ENCODE measurements at places on chromosomes 3 and 15. TPM values are rescaled to one million over a fixed set of nuclear protein-coding genes. Genes with fewer than 3 reads are reported as not detected.

GRCh38 chr15:62119227-62119864, 45.7 kb downstream of the C2CD4B start:
- peak; percentile 100 for DNase-seq

DNA sequence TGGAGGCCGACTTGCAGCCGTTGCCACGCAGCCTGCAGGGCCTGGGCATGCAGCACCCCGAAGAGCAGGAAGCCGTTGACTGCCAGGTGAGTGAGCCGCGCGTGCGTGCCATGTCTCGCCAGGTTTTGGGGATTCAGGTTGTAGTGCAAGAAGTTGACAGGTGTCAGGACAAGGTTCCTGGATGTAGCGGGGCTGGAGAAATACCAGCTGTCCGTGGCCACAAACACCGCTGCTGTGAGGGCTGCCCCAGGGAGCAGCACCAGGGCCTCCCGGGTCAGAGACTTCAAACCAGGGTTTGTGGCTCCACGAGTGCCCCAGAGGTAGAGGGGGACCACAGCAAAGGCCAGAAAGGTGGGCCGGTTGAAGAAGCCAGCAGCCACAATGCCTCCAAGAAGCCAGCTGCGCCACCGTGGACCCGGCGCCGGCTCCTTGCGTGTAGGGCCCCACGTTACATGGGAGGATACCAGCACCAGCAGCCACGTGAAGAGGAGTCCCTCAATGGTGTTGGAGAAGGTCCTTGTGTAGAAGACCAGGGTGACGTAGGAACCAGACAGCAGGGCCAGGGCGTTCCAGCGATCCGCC, 5.6 kb upstream of the NCBP2 start:
- no peak for DNase-seq

- no peak for DNase-seq
Observed at GRCh38 chr15:51137880-51138430, 43.2 kb upstream of the TNFAIP8L3 start.

DNA sequence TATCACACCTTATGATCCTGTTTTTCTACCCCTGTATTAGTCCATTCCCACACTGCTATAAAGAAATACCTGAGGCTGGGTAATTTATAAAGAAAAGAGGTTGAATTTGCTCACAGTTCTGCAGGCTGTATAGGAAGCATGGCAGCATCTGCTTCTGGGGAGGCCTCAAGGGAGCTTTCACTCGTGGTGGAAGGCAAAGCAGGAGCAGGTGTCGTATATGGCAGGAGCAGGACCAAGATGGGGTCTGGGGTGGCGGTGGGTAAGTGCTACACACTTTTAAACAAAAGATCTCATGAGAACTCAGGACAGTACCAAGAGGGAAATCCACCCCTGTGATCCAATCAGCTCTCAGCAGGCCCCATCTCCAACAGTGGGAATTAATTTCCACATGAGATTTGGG, 15.4 kb upstream of the SCAP start:
- no peak for DNase-seq

- peak; percentile 52 for DNase-seq
Observed at GRCh38 chr3:192827208-192827607, 90.4 kb downstream of the MB21D2 start.

- DNase-seq, result no peak
Observed at GRCh38 chr15:50813089-50813488, 47.6 kb upstream of the SPPL2A start.

GRCh38 chr15:26670116-26670515, 102.8 kb downstream of the GABRB3 start:
- DNase-seq, result no peak

- DNase-seq, result no peak
Observed at GRCh38 chr3:125959317-125960065, 9.5 kb upstream of the ROPN1B start.

DNA sequence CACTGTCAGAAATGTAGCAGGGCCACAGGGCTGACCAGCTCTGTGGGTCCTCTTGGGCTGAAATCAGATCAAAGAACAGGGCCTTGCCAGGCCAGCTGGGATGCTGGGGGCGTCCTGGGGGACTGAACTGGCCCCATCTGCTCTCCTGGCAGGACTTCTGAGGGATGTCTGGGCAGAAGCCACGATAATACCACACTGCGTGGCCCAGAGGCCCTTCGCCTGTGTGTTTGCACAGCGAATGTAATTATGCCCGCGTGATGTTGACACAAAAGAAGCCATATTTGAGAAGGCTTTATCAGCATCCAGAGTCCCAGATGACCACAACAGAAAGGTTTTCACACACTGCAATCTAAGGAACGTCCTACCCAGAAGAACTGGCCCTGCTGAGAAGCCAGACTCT, 174.0 kb downstream of the RAB11A start:
- no peak for DNase-seq

CHL1 gene
- 1.0 TPM for total RNA-seq

ZIC1 gene
- not detected for total RNA-seq

NEK11 gene
- 28.6 TPM for total RNA-seq

CCDC14 gene
- total RNA-seq, result 28.3 TPM

STAG1 gene
- total RNA-seq, result 41.3 TPM

SCN11A gene
- total RNA-seq, result under 0.01 TPM

DENND4A gene
- 9.7 TPM for total RNA-seq

OSBPL10 gene
- 17.0 TPM for total RNA-seq

POLQ gene
- total RNA-seq, result 0.45 TPM
